ENCODE measurements at places on chromosomes 2 and 18.

DNA sequence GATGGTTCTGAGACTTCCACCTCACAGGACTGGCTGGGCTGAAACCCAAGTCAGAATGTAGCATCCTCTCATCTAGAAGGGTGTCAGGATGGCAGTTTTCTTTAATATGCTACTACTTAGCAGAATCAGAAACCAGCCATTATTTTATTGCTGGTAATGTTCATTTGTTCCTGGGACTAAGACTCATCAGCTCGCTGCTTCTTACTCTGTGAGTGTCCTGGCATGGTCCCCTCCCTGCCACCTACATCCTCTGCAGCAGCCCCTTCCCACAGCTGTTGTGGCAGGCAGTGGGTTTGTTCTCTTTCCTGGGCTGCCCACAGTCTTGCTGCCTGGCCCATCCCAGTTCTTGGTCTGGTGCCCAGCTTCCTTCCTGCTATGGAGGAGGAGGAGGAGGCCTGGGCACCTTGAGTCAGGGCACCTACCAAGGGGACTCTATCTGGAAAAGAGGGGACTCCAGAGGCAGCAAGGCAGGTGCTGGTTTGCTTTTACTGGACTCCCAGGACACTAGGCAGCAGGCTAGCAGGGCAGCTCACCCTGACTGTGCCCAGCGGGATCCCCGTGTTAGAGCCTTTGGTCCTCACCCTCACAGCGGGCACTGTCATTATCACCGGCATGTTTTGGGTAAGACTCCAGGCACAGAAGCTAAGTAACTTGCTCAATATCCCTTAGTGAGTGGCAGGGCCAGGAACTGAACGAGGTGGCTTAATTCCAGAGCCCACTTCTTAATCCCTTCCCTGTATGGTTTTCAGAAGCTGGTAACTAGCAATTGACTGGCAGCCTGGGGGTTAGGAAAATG, 62.1 kb downstream of the LRRFIP1 start:
- no peak for DNase-seq

- DNase-seq = peak; percentile 31
These were observed 478 bp downstream of the CLHC1 start for GRCh38 chr2:55231546-55232083.

DNA sequence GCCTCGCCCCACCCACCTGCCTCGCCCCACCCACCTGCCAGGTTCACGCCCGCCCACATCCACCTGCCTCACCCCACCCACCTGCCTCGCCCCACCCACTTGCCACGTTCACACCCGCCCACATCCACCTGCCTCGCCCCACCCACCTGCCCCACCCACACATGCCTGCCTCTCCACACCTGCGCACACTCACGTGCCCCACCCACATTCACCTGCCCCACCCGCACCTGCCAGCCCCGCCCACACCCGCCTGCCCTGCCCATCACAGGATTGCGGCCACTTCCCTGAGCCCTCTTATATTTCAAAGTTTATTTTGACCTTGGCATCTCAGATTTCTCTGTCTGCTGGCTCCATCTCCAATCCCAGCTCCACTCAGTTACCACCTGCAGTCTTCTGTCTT, 217.5 kb upstream of the SOX11 start:
- no peak for DNase-seq

DNA sequence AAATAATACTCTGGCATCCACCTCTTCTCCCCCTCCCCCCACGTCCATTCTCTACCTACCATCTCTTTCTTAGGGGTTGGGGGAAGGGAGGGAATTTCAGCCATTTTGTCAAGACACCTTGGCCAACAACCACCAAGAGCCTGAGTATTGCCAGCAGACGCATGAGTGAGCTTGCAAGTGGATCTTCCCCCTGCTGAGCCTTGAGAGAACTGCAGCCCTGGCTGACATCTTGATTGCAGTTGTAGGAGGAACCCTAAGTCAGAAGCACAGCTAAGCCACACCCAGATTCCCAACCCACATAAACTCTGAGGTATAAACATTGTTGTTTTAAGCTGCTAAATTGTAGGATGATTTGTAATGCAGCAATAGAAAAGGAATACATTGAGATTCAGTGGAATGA, 165.6 kb downstream of the TMEFF2 start:
- peak; percentile 56 for DNase-seq

DNA sequence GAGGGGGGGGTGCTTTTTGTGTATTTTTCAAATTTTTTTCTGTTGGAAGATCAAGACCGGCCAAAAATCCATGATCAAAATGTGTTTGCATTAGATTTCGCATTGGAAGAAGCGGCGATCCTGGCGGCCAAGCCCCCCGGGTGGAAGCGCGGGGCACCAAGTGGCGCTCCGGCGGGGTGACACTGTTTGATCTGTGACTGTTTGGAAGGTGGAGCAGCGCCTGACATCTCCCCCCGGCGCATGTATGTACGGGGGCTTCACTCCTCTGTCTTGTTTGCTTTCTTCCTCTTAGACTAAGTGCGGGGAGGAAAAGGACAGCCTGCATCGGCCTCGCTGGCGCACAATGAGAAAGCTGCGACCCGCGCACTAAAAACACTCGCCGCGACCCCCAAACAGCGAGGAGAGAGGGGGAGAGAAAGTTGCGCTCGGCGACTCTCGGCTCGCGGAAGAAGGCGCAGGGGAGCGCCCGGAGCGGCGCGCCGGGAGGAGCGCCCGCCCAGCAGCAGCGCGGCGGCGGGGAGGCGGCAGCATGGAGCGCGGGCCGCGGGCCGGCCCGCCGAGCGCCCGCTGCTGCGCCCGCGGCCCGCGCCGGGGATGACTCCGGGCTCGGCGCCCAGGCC, 515 bp downstream of the TSHZ1 start:
- DNase-seq = no peak

GRCh38 chr2:100877555-100877954, 57.6 kb downstream of the NPAS2 start:
- no peak for DNase-seq

DNA sequence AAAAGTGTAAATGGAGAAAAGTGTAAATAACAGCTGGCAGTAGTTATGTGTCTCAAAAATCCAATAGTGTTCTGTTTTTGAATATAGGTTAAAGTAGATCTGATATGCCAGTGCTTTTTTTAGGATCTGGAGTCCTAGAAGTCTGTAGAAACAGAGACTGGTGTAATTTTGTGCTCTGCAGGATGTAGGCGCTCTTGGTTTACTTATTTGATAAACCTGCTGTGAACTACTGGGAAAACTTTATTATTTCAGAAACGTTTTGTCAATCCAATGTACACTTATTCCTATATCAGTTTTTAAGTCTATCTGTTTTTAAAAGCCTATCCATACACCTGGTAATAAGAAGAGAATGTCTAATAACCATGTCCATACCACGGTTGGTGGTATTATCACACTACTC, 530.8 kb upstream of the ZNF804A start:
- peak; percentile 30 for DNase-seq

GRCh38 chr2:115569547-115569946, 1127.1 kb downstream of the DPP10 start:
- DNase-seq = no peak

GRCh38 chr2:177530561-177530960, 138.0 kb downstream of the AGPS start:
- DNase-seq = no peak

DNA sequence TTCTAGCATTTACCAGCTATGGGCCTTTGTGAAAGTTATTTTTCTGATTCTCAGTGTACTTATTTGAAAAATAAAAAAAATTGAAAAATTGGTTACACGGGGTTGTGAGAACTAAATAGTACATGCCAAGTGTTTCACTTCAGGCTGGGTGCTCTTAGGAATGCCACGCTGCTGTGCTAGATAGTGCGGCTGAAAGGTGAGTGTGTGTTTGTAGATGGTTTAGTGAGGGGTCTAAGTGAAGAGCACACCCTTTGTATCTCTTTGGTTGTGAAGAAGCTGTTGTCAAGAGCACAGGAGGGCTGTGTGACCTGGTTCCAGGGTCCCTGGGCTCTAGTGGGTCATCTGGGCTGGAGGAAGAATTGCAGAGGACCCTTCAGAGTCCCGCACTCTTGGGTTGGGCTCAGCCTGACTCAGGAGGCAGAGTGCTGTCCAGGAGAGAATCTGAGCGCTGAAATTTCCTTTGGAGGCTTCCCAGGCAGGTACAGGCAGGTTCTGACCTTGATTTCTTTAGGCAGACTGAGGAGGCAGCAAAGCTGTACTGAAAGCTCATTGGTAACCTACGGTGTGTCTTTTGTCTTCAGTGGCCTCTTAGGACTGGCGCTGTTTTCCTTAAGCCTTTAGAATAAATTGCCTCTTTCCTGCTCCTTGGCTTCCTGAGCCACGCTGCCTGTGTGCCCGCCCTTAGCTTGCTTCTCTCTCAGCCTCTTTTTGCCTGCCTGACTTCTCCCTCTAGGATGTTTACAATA, 44.4 kb downstream of the MAP4K4 start:
- no peak for DNase-seq

GRCh38 chr18:55323051-55323994, 264.7 kb downstream of the TCF4 start:
- no peak for DNase-seq

DNA sequence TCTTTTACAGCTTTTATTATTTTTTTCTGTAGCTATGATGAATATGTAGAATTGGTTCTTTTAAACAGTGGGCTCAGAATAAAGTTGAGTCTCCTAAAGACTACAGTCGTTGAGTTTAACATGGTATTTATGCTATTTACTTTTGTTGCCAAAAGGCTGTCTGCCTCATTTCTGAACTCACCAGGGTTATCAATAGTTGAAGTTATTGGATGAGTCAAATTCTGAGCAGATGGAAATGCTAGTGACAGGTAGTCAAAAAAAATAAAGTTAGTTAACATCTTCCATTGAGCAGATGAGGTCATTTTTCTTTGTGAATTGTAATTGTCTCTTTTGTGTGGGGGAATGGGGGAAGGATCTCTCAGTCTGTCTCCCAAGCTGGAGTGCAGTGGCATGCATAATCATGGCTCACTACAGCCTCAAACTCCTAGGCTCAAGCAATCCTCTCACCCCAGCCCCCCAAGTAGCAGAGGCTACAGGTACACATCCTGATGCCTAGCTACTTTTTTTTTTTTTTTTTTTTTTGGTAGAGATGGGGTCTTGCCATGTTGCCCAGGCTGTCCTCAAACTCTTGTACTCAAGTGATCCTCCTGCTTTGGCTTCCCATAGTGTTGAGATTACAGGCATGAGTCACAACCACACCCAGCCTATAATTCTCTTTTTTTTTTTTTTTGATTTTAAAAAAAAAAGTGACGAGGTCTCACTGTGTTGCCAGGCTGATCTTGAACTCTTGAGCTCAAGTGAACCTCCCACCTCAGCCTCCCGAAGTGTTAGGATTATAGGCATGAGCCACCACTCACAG, 8.9 kb downstream of the PAPOLG start:
- DNase-seq = no peak

- DNase-seq = no peak
These were observed 82.6 kb upstream of the TXNDC2 start for GRCh38 chr18:9803063-9803697.

GRCh38 chr2:151972241-151973012, 126.4 kb downstream of the CACNB4 start:
- no peak for DNase-seq

DNA sequence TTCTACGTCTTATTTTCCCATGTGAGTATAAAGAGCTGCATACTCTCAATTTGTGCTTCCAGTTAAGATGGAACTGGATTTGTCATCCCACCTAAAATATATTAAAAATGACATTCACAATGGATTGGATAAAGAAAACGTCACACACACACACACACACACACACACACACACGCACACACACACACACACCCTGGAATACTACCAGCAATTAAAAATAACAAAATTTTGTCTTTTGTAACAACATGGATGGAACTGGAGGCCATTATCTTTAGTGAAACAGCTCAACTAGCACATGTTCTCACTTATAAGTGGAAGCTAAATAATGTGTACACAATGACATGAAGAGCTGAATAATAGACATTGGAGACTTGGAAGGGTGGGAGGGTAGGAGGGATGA, 3.8 kb upstream of the QPCT start:
- DNase-seq = no peak

DNA sequence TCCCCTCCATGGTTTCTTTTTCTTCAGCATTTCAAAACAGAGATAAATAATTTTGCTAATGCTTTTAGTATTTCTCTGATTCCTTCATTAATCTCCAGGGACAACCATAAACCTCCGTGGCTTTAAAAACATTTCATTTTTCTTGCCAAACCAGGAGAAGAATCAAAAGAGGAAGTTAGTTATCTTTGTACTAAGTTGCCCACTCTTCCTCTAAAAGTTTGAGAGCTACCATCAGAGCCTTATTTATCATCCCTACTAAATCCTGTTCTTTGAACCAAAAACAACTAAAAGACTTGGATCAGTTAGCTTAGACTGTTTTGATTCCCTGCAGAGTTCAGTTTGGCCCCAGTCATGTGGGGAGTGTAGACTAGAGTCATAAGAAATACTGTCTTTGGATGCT, 208.4 kb downstream of the SETBP1 start:
- no peak for DNase-seq

DNA sequence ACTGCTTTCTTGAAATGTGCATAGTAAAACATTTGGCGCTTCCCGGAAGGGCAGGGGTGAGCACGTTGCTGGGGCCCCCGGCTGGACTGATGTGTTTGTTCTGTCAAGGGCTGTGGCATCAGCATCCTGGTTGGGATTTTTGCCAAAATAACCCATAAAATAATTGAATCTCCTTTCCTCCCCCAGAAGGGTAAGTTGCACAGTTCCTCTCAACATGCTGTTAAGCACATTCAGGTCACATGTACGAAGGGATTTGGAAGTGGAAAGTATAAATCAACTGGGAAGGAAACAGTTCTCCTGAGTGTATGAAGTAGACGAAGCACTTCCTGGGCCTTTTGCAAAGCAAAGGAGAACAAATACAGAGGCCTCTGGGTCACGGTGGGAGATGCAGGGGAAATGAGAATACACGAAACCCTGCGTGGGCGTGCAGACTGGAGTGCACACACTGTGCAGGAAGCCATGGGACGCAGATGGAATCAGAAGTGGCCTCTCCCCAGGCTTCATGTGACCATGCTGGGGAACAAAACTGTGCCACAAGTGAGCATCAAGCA, 183.9 kb downstream of the LPIN1 start:
- no peak for DNase-seq

- peak; percentile 65 for DNase-seq
These were observed 2.0 kb downstream of the LYPD6B start for GRCh38 chr2:149040451-149040850.

- DNase-seq = no peak
These were observed 97.8 kb downstream of the TMEM18 start for GRCh38 chr2:579351-579886.

GRCh38 chr2:236675526-236675925, 105.9 kb downstream of the ACKR3 start:
- no peak for DNase-seq

DNA sequence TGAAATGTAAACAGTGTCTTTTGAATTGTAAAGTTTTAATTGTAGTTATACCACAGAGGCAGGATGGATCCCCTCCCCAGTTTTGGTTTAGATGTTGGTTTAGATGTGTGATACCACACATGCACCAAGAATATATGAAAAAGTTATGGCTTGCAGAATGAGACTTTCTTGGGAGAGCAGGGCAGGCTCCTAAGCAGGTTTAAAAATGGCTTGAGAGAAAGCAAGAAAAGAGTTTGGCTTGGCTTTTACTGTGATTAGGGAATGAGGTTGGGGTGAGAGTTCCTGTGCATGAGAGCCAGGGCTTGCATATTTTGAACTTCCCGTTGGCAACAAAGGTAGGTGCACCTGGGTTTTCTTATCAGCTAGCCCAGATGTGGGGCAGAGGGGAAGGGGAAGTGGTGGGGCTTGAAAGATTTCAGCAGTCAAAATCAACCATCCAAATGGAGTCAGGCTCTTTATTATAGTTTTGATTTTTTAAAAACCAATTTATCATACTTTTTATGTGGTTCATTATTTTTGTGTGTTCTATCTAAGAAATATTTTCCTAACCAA, 246.9 kb downstream of the MTX2 start:
- DNase-seq = no peak
